ENCODE measurements at places on chromosomes 7 and 10.
A peak's percentile ranks its signal among the peaks of the same experiment; 100 is the strongest.

DNA sequence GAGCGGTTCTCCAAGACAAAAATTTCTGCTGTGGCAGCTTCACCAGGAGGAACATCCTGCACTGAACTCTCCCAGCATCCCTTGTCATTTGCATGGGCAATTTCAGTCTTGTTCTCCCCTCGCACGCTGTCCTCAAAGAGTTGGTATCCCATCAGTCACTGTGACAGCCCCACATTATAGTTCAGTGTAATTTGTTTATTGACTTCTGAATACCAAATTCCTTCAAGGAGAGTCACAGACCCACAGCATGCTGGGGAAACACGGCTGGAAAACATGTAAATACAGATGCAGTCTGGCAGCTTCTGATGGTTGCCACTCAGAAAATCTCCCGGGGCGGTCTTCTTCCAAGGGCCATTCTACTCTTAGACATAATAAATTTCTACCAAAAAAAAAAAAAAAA, 151.0 kb upstream of the NEBL start:
- H3K27ac ChIP-seq = no peak overlapping the region
- no peaks in the 10 kb centered on the region for H3K4me1 ChIP-seq
- no peak overlapping the region for H3K4me3 ChIP-seq

DNA sequence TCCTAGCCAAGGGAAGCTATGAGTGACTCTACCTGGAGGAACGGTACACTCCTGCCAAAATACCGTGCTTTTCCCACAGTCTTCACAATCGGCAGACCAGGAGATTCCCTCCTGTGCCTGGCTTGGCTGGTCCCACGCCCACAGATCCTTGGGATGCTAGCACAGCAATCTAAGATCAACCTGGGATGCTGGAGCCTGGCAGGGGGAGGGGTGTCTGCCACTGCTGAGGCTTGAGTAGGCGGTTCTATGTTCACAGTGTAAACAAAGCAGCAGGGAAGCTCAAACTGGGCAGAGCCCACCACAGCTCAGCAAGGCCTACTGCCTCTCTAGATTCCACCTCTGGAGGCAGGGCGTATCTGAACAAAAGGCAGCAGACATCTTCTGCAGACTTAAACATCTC, 295.3 kb downstream of the ELMO1 start:
- H3K4me3 ChIP-seq = no peak overlapping the region
- H3K27ac ChIP-seq = no peak overlapping the region
- H3K27me3 ChIP-seq = no peaks in the 10 kb centered on the region
- DNase-seq = no peak

- no peaks in the 10 kb centered on the region for H3K27me3 ChIP-seq
- H3K27ac ChIP-seq = no peak overlapping the region
- no peak overlapping the region for H3K4me3 ChIP-seq
- H3K4me1 ChIP-seq = 0 out of 2 replicates have a peak, but pooled peaks cover 1% of the 10 kb centered on the region
- DNase-seq = no peak
These were observed 18.6 kb downstream of the C7orf33 start for GRCh38 chr7:148609045-148609725.

GRCh38 chr7:156892081-156892800, 742 bp downstream of the LMBR1 start:
- no peak for DNase-seq
- H3K36me3 ChIP-seq = no peaks in the 10 kb centered on the region
- H3K27ac ChIP-seq = peak overlapping the region; percentile 54
- no peaks in the 10 kb centered on the region for H3K4me1 ChIP-seq

- H3K27ac ChIP-seq = no peak overlapping the region
- DNase-seq = no peak
- H3K4me3 ChIP-seq = no peak overlapping the region
- H3K4me1 ChIP-seq = peaks cover 15% of the 10 kb centered on the region
- H3K27me3 ChIP-seq = peaks cover 87% of the 10 kb centered on the region
These were observed 6.3 kb downstream of the ZNF467 start for GRCh38 chr7:149767068-149767467.

- peak within 1 kb of the TSS; percentile 46 for H3K4me3 ChIP-seq
- H3K27me3 ChIP-seq = peaks cover 41% of the 10 kb centered on the region
- no peaks in the 10 kb centered on the region for H3K36me3 ChIP-seq
These were observed at the start of gene BMPER for GRCh38 chr7:33905389-33906032. BMPER (plus strand) TSS chr7:33905539; CDS start chr7:33905614, 75 bp downstream.

Measured in H1 (cell line).